ENCODE measurements at places on chromosomes 3 and 15.

DNA sequence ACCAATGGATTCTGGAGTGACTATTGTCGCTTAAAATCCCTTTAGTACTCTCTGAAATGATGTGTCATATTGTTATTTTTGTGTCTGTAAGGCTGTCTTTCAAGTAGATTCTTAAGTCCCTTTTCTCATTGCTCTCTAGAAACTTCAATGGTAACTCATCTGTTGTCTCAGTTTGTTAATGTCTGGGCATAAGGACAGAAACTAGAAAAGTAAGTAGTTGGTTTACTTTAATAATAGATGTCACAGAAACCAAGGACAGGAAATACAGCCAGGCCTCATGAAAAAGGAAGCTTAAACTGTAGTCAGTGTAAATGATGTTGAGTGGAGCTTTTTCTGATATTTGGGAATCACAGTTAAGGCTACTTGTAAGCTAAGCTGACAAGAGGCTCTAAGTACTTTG, 730.2 kb upstream of the DPPA4 start:
- DNase-seq: no peak

GRCh38 chr3:113057117-113057516, 66.3 kb downstream of the GTPBP8 start:
- no peak for DNase-seq

GRCh38 chr3:182259579-182259978, 533.7 kb upstream of the ATP11B start:
- DNase-seq: peak; percentile 16

GRCh38 chr3:12965999-12966846, 107.0 kb downstream of the IQSEC1 start:
- peak; percentile 80 for DNase-seq

DNA sequence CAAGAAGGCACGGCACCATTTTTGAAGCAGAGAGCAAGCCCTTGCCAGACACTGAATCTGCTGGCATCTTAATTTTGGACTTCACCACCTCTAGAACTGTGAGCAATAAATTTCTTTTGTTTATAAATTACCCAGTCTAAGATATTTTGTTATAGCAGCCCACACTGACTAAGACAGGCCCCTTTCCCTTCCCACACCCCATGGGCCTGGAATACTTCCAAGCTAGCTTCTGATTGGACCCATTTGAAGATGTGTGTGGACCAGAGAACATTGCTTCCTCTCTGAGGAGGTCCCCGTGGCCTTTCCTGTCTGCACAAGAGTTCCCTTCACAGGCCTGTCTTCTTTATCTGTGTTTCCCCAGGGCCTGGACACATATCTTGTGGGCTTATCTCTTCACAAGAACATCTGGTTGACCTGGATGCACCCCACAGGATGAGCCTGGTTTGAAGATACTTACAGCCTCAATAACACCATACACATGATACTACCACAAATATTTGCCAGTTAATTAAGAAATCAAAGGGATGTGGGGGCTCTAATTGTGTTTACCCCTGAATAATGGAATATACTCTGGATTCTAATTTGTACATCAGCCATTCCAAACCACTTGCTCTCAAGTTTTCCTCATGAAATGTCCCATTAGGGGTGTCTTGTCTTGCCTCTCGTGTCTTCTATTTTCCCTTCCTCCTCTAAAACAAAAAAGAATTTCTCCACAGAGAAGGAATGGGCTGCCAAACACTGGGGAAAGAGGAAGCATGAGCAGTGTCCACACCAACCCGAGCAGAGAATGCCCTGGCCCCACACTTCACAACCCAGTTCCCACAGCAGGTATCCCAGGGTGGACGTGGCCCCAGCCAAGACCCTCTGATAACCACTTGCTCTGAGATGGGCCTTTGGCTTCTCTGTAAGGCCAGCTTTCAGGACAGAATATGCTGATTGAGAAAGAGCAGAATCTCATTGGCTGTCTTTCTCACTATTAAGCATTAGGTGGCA, 42.5 kb downstream of the GLB1 start:
- DNase-seq: no peak

GRCh38 chr3:147866561-147866960, 457.4 kb downstream of the ZIC1 start:
- no peak for DNase-seq

- no peak for DNase-seq
Observed at GRCh38 chr3:159487304-159487703, 501.3 kb upstream of the IL12A start.

- peak; percentile 25 for DNase-seq
Observed at GRCh38 chr3:160921020-160921635, 165.1 kb downstream of the PPM1L start.

GRCh38 chr3:120763601-120764000, 21.1 kb downstream of the GTF2E1 start:
- no peak for DNase-seq

GRCh38 chr15:100651253-100651652, 48.9 kb downstream of the ASB7 start:
- DNase-seq: no peak

DNA sequence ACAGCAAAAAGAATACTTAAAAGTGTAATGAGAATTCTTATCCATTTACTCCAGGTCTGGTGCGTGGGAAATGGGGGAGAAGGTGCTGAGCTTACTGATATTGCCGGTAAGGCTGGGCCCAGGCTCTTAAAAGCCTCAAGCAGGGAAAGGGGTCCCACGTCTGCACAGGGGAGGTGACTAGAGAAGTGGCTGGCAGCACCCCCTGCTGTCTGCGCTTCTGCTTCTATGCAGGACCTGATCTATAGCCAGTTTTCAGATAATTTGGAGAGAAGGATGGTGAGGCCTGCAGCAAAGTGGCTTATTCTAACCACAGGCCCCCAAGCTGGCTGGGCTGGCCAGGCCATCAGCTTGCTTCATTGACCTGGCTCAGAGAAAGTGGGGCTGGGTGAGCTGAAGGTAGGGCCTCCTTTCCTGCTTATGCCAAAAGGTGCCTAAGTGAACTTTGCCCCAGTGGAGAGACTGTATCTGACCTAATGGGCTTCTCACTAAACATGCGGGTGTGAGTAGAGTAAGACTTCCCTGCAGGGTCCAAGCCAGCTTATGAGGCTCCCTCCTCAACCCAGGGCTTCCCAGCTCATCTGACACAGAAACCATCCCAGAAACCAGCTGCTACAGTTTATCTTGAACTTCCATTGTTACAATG, 30.9 kb upstream of the ATP1B3 start:
- peak; percentile 27 for DNase-seq

DNA sequence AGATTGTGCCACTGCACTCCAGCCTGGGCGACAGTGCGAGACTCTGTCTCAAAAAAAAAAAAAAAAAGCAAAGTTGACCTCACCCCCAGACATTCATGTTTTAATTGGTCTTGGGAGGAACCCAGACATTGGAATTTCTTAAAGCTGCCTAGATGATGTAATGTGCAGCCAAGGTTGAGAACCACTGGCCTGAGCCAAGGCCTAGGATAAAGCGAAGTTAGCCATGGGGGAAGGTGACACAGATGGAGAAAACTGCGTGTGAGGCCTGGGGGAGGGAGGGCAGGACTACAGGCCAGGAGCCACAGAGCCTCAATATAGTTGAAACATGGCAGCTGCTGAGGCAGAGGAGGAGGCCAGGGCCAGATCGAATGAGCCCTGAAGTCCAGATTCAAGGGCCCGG, 21.0 kb downstream of the GLB1 start:
- DNase-seq: no peak

DNA sequence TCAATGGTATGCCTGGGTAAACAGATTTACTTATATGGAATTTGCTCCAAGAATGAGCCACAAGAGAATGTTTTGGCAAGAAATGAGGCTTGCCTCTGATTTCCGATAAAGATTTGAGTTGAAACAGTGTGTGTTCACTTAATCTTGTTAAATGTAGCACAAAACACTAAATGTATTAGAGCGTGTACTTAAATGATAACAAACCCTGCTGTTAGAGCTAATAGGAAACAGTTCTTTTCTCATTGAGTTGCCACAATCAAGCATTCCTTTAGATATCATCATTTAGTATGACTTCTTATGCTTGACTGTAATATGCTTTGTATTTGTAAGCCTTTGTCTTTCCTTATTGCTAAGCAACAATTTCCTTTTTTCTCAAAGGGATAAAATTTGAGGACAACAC, 353.6 kb upstream of the ZNF717 start:
- no peak for DNase-seq

DNA sequence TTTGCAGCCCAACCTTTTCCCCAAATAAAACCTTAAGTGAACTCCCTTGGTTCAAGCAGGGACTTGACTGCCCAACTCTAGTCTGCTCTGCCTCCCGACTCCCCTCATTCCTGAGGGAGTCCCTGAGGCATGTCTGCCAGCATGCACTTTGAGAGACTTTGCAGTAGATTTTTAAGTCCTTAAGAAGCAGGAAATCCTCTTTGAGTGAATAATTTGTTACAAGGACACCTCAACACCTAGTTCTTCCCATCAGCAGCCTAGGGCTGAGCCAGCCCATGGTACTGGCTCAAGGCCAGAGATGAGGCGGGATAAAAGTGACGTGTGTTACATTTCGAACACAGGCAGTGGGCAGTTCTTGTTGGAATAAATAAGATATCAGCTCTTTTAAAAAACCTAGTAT, 204.3 kb upstream of the SLC2A2 start:
- DNase-seq: peak; percentile 16

DNA sequence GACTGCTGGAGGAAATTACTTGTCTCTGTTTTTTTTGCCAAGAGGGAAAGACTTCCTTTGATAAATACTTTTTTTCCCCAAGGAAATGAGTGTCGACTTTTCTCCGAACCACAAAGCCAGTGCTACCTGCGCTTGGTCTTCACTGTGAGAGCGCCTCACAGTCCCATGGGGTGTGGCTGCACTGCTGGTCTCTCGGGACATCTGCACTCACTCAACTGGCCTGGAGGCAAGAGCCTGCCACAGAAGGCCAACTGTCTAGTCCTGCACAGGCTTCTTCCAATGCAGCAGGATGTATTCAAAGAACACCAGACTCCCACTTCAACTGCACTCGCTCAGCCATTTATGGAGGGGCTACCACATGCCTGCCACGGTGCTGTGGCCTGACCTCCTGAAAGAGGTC, 40.6 kb upstream of the CGNL1 start:
- DNase-seq: no peak

DNA sequence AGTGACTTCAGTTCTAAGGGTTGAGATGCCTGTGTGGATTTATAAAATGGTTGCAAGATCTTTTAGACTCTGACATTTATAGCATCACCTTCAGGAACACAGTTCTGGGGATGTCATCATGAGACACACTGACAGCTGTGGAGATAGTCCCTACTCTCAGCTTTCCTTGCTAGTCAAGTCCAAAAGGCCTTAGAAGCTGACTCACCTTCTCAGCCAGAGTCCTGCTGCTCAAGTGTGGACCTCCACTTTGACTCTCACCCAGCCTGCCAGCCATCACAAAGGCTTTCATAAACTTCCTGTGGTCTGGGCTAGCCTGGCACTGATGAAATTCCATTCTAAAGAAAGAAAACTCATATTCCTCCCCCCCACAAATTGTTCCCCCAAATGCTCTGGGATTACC, 44.8 kb downstream of the TMEM39A start:
- DNase-seq: no peak

DNA sequence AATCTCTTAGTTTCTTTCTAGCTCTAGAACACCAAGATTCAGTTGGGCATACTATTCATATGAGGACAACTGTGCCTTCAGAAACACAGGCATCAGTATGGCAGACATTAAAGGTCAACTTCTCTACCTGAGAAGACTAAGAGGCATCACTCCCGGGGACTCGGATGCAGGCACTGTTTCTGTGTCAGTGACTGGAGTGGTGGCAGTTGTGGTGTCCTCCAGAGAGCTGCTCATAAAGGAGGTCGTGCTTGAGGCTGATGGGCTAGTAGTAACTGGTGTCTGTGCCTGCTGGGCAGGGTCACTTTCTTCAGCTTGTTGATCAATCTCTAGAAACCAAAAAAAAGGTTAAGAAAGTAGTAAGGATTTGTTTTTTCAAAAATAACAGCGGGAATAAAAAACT, 75.2 kb downstream of the FBXL22 start:
- DNase-seq: no peak

DNA sequence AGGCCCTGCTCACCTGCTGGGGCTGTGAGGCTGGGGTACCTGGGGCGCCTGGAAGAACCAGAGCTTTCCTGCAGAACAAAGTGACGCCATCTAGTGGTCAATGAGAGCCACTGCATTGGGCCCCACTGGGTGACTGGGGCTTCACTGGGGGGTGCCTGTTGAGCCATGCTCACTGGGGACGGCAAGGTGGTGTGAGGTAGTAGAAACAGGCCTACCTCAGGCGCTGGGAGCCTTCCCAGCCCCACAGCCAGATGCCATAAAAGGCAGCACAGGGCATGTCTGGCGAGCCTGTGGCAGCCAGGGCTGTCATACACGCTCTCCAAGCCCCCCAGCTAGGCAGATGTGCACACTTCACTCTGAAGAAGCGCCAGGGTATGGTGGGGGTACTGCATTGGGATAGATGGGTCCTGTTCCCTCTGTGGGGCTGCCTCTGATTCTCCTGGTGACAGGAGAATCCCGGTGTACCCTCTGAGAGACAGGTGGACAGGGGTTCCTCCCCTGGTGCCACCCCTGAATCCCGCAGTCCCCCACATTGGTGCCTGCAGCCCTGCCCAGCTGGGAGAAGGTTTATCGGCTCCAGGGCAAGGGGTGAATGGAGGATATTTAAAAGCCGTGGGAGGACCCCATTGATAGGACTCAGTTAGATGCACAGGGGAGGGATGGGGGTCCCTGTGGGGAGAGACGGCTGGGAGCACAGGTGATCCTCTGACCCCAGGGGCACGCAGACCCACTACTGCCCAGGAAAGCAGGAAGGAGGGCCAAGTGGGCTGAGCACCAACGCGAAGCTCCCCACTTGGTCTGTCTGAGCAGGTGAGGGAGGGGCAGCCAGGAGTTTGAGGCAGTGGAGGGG, 178.8 kb downstream of the NSMCE3 start:
- DNase-seq: peak; percentile 55

DNA sequence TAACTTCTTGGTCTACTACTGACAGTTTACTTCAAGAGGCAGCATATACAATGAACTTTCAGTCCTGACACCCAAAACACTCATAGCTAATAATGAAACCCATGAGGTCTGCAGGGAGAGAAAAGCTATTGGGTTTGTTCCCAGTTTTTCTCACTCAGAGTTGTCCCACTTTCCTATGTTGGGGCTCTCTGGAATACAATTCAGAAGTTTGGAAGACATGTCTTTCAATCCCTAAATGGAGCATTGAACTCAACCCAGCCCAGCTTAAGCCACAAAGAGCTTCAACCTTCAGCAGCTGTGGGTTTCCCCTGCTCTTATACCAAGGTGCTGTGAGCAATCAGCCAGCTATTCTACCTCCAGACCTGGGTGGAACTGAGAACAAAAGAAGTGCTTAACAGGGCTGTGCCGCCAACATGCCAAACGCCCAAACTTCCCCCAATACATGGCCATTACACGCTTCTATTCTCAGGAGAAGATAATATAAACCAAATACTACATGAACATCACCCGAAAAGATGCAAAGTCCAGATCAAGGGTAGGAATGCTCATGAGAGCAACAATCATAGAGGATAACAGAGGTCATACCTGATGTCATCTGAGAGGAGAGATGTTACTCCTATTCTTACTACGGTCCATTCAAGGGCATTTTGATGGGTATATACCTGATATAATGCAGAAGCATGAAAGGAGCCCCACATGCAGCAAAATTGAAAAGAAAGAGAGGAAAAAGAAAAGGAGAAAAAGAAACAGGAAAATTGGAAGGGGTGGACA, 131.2 kb upstream of the TGFBR2 start:
- DNase-seq: no peak

Measured in WERI-Rb-1 (cell line).